BE2C (cell line): ENCODE measurements at places on chromosomes 13 and 19.
A peak's percentile ranks its signal among the peaks of the same experiment; 100 is the strongest.

DNA sequence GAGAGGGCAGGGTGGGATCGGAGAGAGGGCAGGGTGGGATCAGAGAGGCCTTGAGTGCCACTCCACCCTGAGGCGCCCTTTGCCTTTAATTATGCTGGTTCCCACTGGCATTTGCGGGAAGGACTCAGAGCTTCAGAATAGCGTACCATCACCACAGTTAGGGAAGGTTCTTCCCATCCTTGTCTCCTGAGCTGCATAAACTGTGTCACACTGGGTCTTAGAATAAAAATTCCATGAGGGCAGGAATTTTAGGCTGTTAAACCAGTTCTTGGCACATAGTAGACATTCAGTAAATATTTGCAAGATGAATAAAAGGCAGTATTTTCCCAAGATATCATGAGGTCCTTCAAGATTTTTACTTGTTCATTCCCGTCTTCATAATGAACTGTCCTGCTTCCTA is 24.4 kb downstream of the PPP2R1A start:
- no peak for DNase-seq

- DNase-seq, result no peak
Measured at GRCh38 chr13:52005841-52006522, 5.3 kb downstream of the ATP7B start.

DNA sequence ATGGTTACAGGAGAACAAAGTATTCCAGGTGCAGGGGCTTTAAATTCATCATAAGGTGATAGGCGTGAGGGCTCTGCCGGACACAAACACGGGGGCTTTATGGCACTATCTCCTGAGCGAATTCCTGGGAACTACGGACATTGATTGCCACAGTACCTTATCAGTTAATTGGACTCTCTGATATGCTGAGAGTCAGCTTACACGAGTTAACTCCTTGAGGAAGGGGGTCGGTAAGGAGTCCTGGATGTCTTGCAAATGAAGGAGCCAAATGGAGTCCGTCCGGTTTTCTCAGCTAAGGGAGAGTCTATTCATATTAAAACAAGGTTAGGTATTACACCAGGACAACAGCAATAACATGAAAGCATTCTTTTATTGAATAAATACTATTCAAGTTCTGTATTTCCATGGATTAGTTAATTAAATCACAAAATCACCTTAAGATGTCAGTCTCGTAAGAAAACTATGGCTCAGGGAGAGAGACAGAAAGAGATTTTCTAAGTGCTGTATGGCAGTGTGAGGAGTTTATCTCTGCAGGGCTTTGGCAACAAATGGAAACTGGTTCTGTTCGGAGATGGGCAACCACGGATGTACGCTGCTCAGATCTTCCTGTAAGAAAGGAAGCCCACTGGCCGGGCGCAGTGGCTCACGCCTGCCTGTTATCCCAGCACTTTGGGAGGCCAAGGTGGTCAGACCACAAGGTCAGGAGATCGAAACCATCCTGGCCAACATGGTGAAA is 26.2 kb upstream of the HIF3A start:
- no peak for DNase-seq

- no peak for DNase-seq
Measured at GRCh38 chr19:10543059-10543419, 665 bp upstream of the ATG4D start.

- DNase-seq, result no peak
Measured at GRCh38 chr19:2761876-2762782, 20.9 kb downstream of the SGTA start.

- DNase-seq, result no peak
Measured at GRCh38 chr13:42929886-42930535, 62.0 kb downstream of the EPSTI1 start.

DNA sequence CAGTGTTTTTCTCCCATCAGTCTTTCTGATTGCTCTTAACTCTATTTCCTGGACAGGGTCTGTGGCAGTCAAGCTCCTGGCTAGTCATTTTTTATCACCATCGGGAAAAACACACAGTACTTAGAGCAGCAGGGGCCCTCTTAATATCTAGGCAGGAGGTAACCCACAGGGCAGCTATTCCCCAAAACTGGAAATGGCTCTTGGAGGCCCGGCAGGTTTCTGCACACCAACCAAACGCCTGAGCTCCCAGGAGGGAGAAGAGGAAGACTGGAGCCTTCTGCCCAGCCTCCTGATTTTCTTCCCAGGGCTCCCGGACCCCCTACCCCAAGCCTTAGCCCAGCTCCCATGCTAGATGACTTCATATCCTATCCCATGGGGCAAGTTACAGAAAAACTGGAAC is 49.3 kb upstream of the VSTM2B start:
- DNase-seq, result no peak

DNA sequence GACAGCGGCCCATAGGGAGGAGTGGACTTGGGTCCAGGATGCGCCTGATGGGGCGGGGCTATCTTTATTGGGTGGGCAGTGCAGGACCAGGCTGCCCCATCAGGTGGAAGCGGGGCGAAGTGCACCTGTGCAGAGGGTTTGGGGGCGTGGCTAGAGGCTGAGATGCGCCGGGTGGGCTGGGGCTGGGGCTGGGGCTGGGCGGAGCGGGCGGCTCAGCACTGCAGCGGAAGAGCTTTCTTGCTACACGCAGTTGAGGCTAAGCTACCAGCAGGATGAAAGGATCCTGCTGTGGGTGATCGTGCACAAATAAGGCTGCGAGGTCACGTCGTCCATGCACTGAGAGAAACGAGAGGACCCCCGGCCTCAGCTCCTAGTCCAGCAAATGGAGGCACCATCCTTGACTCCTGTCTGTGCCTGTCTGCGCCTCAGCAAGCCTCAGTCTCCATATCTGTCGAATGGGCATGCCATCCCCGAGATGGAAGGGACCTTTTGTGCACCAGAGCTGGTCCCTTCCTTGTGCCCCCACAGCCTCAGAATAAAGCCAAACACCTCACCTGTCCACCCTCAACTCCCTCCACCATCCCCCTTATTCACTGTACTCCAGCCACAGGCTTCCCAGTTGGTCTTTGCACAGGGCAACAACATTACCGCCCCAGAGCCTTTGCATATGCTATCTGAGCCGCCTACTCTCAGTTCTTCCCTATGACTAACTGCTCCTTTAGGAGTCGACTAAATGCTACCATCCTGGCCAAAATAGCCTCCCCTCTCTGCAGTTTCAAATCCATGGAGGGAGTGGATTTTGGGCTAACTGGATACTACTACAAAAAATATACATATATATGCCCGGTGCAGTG is 21.0 kb upstream of the HOMER3 start:
- DNase-seq, result no peak

DNA sequence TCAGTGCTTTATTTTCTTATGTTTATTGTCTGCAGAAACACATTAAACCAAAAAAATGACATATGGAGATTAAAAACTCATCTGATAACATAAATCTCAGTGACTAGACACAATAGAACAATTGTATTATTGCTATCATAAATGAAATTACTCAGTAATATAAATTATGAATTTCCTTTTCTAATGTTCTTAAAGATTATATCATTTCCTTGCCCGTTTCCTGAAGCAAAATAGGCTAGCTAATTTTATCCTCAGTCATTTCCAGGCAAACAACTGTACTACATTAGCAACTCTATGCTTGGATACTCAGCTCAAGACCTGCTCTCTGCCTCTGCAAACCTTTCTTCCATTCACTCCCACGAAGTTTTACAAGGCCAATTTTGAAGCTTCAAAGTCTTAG is 61.2 kb downstream of the RFC3 start:
- no peak for DNase-seq

- DNase-seq, result no peak
Measured at GRCh38 chr19:769616-770015, 18.7 kb downstream of the MISP start.

DNA sequence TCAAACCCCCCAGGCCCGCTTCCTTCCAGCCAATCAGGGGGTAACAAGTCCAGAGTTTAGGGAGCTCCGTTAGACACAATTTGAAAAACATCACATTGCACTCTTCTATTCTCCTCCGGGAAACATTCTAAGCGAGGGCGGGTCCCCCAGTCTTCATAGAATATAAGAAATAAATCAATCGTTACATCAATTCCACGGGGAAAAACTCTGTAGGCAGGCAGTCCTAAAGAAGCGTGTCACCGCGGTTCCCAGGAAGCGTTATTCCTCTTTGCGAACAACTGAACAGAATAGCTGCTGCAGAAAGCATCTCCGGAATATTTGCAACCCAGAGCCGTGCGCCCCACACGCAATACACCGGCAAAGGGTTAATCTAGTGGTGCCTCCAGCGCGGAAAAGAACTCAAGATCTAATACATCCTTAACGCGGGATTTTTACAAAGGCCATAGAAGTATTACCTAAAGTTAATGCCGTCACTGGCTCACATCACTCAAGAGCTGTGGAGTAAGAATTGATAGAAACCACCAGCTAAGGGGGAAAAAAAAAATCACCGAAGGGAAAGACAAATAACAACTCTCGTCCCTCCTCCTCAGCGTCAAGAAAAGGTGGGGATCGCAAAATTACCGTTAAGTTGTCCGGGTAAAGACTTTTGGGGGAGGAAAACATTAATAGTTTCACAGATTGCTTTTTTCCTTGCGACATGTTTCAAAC is 65.1 kb downstream of the KCNRG start:
- peak; percentile 32 for DNase-seq

GRCh38 chr13:40206241-40207000 is 460.0 kb downstream of the FOXO1 start:
- DNase-seq, result no peak

DNA sequence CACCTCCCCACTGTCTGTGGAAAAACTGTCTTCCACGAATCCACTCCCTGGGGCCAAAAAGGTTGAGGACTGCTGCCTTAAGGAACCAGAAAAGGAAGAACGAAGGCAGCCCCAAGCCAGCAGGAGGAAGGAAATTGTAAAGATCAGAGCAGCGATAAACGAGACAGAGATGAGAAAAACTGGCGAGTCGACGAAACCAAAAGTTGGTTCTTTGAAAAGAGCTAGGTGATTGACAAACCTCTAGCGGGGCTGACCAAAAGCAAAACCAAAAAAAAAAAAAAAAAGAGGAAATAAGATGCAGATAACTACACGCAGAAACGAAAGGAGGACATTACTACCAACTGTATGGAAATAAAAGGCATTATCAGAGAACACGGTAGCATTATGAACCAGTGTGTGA is 76.9 kb downstream of the GADD45B start:
- no peak for DNase-seq

DNA sequence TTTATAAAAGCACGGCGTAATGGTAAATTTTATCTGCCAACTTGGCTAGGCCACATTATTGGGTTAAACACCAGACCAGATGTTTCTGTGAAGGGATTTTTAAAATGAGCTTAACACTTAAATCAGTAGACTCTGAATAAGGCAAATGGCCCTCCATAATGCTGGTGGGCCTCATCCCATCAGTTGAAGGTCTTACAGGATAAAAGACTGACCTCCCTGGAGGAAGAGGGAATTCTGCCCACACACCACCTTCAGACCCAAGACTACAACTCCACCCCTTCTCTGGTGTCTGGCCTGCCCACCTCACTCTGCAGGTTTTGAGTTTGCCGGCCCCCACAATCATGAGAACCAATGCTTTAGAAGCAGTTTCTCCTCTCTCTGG is 96.4 kb downstream of the COL4A1 start:
- no peak for DNase-seq

- DNase-seq, result no peak
Measured at GRCh38 chr19:2507109-2507508, 31.2 kb downstream of the GADD45B start.

DNA sequence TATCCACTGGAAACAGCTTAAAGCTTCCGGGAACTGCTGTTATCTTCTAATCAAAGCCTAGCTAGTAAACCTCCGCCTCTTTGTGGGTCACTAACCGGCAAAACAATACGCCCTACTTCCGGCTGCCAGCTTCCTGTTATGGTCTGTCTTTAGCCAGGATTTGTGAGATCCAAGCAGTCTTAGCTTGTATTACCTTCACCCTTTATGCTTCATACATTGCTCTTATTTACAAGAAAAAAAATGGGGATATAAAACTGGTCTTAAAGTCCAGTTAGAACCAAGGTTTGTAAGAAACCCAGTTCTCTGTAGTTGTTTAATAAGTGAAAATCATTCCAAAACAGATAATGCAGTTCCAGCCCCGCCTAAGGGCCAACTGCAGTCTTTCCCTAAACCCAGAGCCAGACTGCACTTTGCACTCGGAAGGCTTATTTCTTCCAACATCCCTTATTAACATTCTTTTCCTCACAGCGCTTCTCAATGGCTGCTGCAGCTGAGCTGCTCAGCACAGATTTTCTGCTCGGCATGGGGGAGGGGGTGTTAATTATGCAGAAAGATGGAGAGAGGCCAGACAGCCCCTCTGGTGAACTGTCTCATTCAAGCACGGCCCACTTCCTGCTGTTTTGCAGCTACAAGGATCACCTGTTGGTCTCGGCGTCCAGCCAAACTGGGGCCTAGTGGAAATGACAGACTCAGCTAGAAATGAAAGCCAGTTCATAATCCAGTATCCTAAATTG is 368.4 kb downstream of the KLF12 start:
- peak; percentile 91 for DNase-seq

- no peak for DNase-seq
Measured at GRCh38 chr13:33218020-33218419, 67.5 kb downstream of the STARD13 start.

- no peak for DNase-seq
Measured at GRCh38 chr13:114100446-114101357, 31.7 kb downstream of the RASA3 start.

DNA sequence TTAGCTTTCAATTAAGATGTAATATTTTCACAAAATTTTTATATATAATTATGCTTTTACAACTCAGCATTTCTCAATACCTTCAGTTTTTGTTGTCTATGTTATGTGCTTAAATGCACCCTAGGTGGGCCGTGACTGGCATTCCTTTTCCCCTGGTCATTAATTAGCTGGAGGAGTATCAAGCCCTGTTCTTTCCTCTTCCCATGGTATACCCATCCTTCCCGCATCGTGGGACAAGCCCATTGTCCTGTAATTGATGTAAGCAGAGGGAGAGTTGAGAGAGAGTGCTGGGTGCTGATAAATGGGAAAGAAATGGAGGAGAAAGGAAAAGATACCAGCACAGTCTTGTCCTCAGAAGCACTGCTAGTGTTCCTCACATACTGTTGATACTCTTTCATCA is 591.7 kb downstream of the GPC6 start:
- no peak for DNase-seq

GRCh38 chr19:33437821-33438671 is 64.5 kb downstream of the CEBPG start:
- peak; percentile 94 for DNase-seq

GRCh38 chr13:99886706-99887105 is 84.9 kb downstream of the ZIC5 start:
- DNase-seq, result no peak

- DNase-seq, result peak; percentile 70
Measured at GRCh38 chr19:47713046-47714021, at the start of gene EHD2. TSS of gene EHD2 (plus strand) at chr19:47713422. CDS start at chr19:47716613, 3,191 bp downstream.

DNA sequence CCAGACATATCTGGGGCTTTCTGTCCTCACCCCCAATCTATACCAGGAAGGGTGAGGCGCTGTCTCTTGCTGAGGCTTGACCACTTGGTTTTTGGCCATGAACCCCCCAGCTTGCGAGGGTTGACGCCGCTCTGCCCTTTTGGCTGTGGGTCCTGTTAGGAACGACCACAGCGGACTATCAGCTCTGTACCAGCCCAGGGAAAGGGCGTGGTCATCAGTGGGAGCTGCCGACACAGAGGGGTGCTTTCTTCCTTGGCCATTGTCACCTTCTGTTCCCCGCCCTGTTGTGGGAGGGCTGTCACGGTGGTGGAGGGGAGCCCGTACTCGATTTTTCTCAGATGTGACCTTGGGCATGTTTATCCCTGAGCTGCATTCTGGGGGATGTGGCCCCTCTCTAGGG is 5.7 kb downstream of the DCAF15 start:
- no peak for DNase-seq
